ENCODE measurements at places on chromosomes 1 and 21.

DNA sequence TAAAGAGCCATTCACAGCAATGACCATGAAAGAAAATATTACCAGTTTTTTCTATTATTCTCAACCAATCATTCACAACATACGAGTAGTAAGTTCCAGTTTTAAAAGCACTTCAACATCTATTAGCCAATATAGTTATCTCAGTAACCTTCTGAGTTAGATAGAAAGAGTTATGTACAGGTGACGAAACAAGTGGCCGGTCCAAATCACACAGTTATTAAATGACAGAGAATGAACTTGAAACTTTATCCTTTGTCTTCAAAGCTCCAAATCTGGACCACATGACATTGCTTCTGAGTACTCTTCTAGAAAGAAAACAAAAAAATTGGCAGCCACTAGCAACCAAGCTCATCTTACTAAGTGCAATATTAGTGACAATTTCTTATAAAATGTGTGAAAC is 393.8 kb downstream of the OMA1 start:
- DNase-seq: no peak

DNA sequence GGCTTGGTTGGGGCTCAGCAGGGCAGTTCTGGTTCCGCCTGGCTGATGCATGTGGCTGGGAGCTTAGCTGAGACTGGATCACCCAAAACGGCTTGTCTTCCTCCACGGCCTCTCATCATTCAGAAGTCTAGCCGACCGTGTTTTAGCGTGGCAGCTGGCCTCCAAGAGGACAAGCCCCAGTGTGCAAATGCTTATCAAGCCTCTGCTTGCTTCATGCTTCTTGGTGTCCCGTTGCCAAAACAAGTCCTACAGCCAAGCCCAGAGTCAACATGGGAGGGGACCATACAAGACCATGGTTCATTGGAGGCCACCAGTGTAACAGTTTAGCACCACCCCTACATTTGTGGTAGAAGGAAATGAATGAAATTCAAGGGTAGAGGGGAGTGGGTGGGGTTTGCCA is 10.5 kb upstream of the KDF1 start:
- no peak for DNase-seq

- no peak for DNase-seq
These were observed 22.7 kb downstream of the KCNQ4 start for GRCh38 chr1:40806240-40806639.

GRCh38 chr1:24364975-24365678 is 46.0 kb downstream of the GRHL3 start:
- DNase-seq: no peak

DNA sequence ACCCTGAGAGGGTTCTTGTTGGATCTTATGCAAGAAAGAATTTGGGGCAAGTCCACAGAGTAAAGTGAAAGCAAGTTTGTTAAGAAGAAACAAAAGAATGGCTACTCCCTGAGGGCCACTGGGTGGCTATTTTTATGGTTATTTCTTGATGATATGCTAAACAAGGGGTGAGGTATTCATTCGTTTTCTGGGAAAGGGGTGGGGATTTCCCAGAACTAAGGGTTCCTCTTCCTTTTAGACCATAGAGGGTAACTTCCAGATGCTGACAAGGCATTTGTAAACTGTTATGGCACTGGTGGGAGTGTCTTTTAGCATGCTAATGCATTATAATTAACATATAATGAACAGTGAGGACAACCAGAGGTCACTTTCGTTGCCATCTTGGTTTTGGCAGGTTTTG is 18.2 kb upstream of the IFI6 start:
- DNase-seq: no peak

DNA sequence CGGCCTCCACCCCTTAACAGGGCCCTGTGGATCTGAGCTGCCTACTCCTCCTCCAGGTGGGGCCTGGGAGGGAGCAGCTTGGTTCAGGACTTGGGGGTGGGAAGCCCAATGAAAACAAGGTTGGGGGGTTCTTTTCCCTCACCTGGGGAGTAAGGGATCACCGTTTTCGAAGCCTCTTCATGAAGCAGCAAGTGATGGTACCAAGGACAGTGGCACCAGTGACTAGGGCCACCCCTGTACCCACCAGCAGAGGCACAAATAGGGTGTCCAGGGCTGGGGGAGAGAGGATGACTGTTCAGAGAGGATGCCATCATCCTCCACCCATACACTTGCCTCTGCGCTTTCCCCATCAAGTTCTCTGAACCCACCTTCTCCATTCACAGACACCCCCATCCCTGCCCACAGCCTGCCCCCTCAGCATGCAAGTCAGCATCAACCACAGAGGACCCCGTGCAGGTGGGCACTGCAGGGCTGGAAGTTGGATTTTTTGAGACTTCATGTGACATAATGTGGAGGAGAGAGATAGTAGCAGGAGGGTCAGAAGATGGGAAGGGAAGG is 6.7 kb downstream of the IGSF8 start:
- DNase-seq: no peak

- no peak for DNase-seq
These were observed 40.2 kb upstream of the RBM15 start for GRCh38 chr1:110298991-110299390.

- peak; percentile 36 for DNase-seq
These were observed 481.1 kb downstream of the PTBP2 start for GRCh38 chr1:97202481-97203380.

DNA sequence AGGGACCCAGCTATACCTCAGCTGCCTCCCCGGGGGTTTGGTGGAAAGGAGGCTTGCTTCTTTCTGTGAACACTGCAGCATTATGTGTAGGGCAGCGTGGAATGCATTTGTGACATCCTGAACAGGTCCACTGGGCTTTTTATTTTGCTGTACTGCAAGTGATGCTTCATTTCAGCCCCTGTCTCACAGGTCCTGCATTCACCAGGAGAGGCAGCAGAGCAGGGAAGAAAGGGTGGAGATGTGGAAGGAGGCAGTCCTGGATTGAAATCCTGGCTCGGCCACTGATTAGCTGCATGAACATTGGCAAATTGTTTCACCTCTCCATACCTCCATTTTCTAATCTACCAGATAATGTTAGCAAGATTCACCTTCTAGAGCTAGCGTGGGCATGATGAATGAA is 77.9 kb upstream of the ZBTB18 start:
- no peak for DNase-seq

DNA sequence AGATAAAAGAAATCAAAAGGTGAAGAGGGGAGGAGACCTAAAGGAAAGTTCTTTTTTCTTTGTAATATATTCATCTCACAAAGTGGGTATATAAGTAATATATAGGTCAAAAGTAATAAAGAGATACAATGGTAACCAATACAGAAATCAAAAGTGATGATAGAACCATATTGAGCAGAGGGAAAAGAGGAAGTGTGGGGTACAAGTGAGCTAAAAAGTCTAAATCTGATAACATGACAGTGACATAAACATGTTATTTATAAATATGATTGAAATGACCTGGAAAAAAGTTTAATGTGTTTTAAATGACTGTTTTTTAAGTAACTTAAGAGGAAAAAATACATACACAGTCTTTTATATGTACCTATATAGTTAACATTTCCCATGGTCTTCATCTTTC is 70.5 kb downstream of the MRPL39 start:
- no peak for DNase-seq

- no peak for DNase-seq
These were observed 96.1 kb upstream of the PRMT6 start for GRCh38 chr1:106960412-106960811.

GRCh38 chr1:50418600-50419109 is 4.6 kb downstream of the DMRTA2 start:
- peak; percentile 59 for DNase-seq

DNA sequence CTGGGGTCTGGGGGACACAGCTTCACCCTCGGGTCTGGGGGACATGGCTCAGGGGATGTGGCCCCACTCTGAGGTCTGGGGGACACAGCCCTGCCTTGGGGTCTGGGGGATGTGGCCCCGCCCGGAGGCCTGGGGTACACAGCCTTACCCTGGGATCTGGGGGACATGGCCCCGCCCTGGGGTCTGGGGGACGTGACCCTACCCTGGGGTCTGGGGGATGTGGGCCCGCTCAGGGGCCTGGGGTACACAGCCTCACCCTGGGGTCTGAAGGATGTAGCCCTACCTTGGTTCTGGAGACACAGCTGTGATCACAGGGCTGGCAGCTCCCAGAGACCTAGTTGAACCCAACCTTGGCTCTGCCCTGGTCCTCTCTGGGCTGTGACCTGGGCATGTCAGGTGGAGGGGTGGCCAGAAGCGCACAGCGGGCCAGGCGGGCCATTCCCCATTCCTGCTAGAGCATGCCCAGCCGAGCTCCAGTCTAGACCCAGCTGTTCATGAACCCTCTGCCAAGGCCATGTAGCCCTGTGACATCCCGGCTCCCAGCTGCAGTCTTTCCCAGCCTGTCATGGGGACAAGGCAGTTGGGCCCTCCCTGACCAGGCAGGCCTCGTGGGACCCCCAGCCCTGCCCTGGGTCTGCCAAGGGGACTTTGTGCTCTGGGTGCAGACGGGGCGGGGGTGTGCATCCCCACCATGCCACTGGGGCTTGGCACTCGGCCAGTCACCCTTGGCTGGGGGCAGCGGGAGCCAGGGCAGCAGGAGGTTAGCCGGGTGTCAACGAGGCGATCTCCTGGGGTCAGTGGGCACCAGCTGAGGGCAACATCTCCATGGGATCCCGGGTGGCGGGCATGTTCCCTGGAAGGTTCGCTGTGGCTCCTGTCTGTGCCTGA is 43.9 kb downstream of the WNT9A start:
- no peak for DNase-seq

DNA sequence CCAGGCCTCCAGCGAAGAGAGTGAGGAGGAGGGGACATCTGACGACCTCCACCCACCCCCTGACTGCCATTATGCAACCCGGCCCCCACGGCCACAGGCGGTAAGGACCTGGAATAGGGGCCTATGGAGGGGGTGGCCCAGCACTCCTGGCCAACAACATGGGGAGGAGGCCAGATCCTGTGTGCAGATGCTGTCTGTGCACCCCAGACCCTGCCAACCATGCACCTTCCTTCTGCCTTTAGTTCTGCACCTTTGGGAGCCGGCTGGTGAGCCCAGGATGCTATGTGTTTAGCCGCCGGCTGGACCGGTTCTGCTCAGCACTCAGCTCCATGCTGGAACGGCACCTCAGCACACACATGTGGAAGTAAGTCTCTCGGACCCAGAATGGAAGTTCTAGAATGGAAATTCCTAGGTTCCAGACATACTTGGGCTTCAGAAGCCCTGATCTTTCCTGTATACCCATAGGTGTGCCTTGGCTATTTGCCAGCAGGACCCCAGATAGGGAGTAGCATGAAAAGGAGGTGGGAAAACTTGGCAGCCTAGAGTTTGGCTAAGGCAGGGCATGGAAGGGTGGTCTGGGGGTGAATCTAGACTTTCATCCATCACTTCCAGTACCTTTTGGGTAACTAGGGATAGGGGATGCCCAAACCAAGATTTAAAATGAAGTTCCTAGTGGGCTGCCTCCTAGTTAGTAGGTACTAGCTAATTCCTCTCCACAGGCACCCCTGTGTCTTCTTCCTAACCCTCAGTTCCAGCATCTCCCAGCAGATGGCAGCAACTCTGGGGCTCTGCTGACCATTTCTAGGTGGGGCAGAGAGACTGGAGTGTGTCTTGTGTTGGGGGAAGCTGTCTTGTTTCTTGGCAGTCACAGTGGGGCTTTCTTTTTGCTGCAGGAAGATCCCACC is 3.6 kb upstream of the CYB561D1 start:
- peak; percentile 78 for DNase-seq

- DNase-seq: no peak
These were observed 39.6 kb downstream of the RSPH1 start for GRCh38 chr21:42456457-42456856.

DNA sequence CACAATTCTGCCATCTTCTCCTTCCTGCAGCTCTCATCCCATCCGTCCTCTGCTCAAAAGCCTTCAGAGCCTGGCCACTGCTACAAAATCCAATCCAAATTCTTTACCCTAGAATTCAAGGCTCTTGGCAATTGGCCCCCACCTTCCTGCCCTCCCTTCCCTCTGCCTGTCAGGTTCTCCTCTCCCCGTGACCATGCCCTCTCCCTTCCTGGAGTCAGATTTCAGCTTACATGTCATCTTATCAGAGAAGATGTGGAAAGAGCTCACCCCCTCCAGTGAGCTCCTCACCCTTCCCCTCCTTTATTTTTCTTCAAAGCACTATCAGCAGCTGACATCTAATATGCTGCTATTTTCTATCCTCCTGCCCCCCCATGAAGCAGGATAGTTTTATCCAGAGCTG is 86.9 kb downstream of the GRIK3 start:
- peak; percentile 78 for DNase-seq

GRCh38 chr1:224301391-224301790 is 28.6 kb downstream of the NVL start:
- no peak for DNase-seq

- DNase-seq: no peak
These were observed 6.1 kb upstream of the ADORA1 start for GRCh38 chr1:203121186-203122015.

- peak; percentile 51 for DNase-seq
These were observed 575 bp downstream of the RRAGC start for GRCh38 chr1:38858833-38859560.

GRCh38 chr1:178483251-178483957 is 13.4 kb downstream of the CLEC20A start:
- no peak for DNase-seq

- DNase-seq: no peak
These were observed 26.8 kb upstream of the BACH1 start for GRCh38 chr21:29271927-29272333.

DNA sequence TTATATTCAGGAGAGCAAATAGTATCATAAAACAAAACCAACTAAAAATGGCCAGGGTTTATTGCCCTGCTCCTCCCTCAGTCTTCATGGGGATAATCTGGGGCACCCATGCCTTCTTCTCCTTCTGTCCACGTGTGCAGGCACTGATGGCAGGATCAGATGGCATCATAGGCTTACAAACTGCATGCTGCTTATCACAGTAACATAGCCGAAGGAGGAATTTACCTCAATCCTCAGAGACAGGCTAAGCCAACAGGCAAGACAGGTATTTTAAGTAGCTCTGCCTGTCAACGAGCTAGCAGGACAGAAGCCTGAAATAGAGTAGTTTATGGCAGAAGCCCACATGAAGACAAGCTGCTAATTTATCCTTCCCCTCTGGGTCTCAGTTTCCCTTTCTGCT is 9.4 kb downstream of the LAMB3 start:
- no peak for DNase-seq

DNA sequence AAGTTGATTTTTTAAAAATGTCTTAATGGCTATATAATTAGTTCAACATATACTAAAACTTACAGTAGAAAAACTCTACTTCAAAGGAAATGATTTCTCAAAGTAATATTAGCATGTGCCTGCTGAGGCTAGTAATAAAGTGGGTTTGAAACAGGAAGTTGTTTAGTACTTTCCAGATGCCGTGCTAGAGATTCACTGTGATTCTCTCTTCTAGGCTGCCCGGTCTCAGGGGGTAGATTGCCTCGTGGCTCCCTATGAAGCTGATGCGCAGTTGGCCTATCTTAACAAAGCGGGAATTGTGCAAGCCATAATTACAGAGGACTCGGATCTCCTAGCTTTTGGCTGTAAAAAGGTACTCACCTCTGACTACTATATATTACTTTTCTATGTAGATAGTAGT is 9.1 kb downstream of the EXO1 start:
- DNase-seq: no peak

Data from mesendoderm (in vitro differentiated cells).